ENCODE measurements at places on chromosomes 12 and 14.

DNA sequence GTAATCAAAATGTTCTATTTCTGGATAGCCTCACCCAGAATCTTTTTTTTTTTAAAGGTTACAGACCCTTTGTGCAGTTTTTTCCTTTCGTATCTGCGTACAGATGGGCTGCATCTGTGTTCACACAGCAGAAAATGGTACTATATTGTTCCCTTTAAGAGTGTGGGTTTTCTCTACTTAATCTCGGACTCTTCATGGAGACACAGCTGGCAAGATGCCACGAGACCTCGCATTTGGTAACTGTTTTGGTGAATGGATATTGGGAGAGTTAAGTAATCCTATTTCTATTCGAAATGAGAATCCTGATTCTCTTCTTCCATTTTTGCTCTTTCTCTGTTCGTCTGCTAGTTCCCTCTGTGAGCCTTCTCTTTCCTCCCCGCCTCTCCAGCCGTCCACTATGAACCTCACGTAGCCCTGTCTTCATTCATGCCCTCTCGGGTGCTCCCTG, 85.7 kb downstream of the SAMD4A start:
- DNase-seq: no peak

GRCh38 chr12:123050331-123050831, 69.9 kb downstream of the ARL6IP4 start:
- DNase-seq: no peak

DNA sequence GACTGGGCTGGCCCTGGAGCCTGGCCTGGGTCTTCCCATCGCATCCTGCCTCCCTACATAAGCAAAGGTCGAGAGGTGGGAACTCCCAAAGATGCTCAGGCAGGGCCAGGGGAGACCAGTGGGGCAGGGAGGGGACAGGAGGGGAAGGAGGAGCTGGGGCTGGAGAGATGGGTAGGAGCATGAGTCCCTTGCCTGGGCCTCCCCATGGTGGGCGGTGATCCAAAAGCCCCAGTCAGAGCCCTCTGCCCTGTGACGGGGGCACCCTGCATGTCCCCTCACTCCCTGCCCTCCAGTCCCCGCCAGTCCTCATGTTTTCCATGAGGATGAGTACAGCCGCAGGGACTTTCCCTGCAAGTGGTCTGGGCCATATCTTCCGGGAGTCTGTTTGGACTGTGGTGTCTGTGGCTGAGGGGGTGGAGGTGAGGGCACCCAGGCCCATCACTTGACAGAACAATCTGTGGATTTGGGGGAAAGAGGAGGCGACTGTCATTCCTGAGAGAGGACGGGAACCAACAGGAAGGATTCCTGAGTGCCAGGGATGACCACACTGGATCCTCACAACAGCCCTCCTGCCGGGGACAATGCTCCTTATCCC, 9.3 kb downstream of the BDKRB2 start:
- no peak for DNase-seq

DNA sequence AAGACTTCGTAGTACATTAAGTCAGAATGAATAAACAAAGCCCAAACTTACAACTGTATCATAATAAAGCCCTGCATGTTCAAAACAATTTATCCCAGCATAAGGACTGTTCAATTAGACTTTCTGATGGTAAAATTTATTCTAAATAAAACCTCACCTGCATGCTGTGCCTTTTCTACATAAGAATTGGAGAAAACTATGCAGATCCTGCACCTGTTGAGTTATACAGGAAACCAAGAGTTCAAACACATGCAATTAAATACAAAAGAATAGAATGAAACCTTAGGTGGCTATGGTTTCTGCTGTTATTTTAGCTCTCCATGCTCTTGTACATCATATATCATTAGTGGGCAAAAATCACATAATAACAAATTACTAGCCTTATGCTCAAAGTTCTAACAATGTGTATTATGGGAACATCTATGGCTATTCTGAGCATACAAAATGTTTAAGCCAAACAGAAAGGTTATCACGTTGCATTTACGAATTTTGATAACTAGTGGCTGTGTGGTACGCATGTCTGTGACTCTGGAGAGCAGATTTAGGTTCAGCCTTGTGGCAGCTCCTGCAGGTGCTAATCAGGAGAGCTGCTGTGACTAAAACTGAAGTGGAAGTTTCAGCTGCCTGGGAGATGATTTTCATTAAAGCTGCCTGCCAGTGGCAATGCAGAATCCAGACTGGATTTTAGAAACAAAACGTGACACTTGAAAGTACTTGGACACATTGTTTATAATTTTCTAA, 36.1 kb upstream of the LRFN5 start:
- no peak for DNase-seq

DNA sequence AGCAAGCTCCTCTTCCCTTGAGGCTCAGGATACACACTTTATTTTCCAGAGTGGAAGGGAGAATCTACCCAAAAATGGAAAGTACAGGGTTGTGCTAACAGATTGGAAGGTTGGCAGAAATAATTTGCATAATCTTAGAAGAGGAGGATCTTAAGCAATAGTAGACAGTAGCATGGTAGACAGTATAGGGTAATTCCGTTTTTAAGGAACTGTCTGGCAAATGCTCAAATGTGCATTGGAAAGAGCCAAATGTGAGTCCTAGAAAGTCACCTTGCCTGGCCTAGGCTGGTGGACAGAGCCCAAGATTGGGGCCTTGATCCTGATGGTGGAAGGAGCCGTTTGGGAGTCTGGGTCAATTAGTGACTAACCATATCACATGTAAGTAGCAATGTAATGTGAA, 13.1 kb upstream of the CARMIL3 start:
- DNase-seq: no peak

DNA sequence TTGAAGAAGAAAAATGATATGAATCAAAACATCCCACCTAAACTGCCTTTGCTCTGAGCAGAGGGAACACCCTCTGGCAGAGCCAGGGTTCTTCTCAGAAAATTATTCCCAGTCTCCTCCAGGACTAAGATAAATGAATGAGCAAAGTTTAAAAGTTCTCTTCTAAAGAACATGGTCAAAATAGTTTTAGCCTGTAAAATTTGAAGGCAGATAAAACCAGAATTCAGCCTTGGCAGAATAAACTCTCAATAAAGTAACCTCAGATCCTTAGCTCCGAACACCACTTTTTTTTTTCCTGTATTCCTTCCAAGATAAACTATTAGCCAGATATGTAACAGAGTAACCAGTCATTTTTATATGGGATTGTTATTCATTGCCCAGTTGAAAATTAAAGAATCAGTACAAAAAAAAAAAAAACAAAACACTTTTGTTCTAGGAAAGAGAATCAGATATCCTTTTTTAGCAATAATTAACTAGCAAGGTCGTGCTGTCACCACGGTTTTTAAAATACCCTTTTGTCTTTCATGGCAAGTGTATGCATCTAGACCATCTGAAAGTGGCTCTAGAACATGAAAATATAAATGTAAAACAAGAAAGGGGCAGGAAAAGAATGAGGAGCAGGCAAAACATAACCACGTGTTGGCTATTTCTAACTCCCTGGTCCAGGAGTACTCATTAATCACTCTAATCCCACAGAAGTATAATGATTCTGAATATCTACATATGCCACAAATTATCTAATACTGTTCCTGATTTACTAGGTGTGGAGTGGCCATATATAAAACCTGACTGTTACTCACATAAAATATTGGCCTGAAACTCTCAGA, 60.8 kb downstream of the CAPZA3 start:
- DNase-seq: no peak

GRCh38 chr12:123607756-123608155, 5.9 kb downstream of the DDX55 start:
- no peak for DNase-seq

DNA sequence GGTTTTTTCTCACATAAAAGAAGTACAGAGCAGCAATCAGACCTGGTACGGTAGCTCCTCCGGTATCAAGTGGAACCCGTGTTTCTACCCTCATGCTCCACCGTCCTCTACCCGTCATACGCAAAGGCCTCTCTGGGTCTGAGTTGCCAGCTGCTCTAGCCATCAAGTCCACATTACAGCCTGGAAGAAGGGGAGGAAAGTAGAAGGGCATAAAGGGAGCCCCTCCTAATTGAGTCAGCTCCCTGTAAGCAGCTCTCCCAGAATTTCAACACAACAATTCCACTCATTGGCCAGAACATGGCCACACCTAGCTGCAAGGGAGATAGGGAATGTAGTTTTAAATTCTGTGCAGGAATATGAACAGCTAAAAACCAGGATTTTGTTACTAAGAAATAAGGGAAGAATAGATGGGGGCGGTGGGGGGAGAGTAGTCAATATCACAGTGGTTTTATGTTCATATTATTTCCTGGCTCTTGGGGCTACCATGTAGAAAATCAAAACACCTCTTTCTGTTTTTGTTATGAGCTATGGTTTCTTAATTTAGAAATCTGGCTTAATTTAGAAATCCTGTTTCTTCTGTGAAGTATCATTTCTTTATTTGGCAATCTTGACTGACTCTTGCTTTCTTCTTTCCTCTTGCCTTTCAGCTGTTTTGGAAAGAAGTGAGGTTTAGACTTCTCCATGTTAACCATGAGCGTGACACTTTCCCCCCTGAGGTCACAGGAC, 103.9 kb downstream of the AKAP6 start:
- no peak for DNase-seq

DNA sequence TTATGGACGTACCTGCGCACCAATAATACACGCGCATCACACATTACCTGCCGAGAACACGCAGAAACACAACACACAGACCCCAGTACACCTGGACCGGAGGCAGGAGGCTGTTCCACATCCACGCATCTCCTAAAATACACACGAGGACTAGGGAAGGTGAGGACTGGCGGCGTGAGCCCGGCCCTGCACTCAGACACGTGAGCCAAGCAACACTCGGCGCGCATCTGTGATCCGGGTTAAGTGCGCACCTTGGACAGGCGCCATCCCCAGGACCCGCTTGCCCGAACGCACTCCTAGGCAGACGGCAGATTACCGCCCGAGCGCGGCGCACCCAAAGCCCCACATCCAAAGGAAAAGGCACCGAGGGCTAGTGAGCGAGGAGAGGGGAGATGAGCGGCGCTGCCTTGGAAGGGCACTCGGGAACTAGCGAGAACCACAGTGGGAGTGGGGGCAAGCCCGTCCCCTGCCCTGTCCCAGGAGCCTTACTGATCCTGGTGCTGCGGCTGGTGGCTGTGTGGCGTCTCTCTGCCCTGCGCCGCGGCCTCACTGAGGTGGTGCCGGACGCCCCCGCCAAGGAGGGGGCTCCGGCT, 417 bp downstream of the GLS2 start:
- DNase-seq: peak; percentile 17

- DNase-seq: no peak
Measured at GRCh38 chr14:49617852-49618519, 2.4 kb downstream of the RPL36AL start.

DNA sequence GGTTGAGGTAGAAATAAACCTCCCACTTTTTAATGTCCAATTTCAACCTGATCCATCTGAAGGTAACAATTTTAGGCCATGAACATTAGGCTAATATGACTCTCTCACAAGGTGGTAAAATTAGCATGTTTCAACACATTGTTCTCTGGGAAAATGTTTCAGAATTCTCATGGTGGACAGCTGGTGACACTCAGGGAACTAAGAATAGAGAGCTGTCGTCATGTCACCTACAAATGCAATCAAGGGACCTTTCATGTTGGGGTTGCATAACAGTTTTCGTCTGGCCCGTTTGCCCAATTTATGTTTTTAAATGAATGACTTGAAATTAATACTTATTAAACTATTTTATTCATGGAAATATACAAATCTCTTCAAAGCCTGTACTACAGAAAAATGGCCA, 180.7 kb upstream of the PRICKLE1 start:
- DNase-seq: no peak

- peak; percentile 14 for DNase-seq
Measured at GRCh38 chr12:118371321-118372282, 1.1 kb downstream of the TAOK3 start.

- DNase-seq: no peak
Measured at GRCh38 chr12:124347805-124348658, 53.1 kb downstream of the RFLNA start.

DNA sequence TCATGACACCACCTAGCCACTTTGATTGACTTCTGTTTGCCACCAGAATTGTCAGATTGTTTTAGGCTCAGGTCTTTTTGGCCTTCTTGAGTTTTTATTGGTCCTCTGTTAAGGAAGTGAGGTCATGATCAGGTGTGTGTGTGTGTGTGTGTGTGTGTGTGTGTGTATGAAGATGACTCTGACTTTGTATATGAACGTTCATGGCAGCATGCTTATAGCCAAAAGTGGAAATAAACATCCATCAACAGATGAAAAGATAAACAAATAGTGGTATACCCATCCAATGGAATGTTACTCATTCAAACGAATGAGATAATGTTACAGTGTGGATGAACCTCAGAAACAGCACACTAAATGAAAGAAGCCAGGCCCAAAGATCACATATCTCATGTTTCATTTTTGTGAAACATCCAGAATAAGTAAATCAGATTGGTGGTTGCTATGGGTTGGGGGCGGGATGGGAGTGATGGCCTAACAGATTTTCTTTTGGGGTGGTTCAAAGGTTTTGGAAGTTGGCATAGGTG, 258.6 kb downstream of the KTN1 start:
- no peak for DNase-seq

GRCh38 chr12:131468206-131468605, 242.7 kb upstream of the SFSWAP start:
- no peak for DNase-seq

DNA sequence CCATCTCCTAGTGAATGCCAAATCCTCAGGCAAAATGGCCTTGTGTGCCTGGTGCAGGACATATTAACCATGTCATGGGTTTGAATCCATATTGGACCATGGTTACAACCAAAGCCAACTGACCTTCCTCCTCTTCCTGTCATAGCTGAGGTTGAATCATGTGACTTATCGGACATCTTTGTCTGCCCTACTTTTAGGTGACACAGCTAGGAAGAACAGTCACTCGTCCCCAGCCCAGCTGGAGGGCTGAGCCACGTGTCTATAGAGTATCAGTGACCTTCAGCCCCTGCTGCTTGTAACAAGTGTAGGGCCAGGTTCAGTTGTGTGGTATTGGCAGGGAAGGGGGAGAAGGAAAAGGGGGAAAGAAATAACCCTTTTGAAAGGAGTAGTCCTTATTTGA, 225.2 kb downstream of the KTN1 start:
- no peak for DNase-seq

DNA sequence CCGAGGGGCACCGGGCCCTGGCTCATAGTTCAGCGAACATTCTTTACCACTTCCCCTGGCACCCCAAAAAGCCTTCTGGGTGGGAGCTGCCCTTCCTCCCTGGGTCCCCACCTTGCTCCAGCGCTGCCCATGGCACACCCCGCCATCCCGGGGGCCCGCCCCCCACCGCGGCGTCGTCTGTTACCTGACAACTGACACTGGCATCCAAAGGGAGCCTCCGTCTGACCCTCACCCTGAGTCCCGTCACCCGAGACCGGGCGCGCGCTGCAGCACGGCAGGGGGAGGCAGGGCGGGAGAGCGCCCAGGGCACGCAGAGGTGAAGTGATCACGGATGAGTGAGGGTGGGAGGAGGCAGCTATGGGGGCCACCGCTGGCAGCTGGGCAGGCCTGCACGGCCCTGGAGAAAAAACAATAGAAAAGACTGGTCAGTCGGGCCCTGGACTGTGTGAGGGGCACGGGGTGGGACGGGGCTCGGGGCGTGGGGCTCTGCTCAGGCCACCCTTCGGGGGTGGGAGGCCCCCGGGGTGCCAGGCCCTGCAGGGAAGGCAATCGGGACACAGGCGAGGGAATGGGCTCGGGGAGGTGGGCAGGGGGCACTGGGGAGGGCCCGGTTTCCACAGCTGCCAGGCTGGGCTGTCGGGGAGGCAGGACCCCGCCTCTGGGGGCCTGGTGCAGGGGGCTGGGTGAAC, 40.7 kb downstream of the BCL11B start:
- DNase-seq: no peak

GRCh38 chr12:3611860-3612703, 121.1 kb downstream of the PRMT8 start:
- no peak for DNase-seq

GRCh38 chr14:64610049-64610746, 60.4 kb downstream of the PPP1R36 start:
- no peak for DNase-seq

Measured in progenitor cell of endocrine pancreas (in vitro differentiated cells).